ENCODE measurements at places on chromosomes 2 and 18.

- no peak for DNase-seq
These were observed 194.9 kb downstream of the RIT2 start for GRCh38 chr18:42920621-42921020.

- peak; percentile 41 for DNase-seq
These were observed 33.0 kb upstream of the ODC1 start for GRCh38 chr2:10481055-10481665.

GRCh38 chr2:195560209-195560895 lies 96.7 kb upstream of the SLC39A10 start:
- DNase-seq, result no peak

- no peak for DNase-seq
These were observed 1086.1 kb upstream of the CELF4 start for GRCh38 chr18:38651736-38652135.

- DNase-seq, result no peak
These were observed 119.0 kb downstream of the PMAIP1 start for GRCh38 chr18:60018618-60019462.

DNA sequence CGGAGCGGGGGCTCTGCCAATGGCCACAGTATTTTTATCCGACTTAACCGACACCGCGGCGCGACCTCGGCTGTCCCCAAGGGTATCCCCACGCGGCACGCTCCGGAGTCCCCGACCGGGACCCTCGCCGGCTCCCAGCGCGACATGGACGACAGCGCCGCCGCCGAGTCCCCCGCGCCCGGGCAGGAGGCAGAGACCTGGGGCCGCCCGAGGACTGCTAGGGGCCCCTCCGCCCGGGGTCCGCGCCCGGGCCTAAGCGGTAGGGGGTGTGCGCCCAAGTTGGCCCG lies 468 bp downstream of the UXS1 start:
- DNase-seq, result peak; percentile 82

All from posterior vena cava (tissue), 2 donors.